ENCODE measurements at places on chromosomes 13 and 19.

DNA sequence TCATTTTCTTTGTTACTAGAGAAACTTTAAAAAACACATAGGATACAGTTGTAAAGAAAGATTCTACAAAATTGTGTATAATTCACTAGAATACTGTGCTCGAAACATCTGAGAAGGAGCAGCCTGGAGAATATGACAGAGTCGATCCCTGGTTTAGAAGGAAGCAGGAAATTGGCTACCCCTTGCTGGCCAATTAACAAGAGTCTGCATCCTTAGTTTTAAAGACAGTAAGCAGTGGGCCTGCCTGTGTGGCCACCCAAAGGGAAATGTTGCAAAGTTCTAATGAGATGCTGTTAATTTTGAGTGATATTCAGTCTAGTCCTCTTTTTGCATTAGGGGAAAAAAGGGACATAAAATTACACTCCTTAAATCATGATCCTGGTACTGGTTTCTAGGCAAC lies 988.6 kb downstream of the PCDH17 start:
- no peak for DNase-seq

DNA sequence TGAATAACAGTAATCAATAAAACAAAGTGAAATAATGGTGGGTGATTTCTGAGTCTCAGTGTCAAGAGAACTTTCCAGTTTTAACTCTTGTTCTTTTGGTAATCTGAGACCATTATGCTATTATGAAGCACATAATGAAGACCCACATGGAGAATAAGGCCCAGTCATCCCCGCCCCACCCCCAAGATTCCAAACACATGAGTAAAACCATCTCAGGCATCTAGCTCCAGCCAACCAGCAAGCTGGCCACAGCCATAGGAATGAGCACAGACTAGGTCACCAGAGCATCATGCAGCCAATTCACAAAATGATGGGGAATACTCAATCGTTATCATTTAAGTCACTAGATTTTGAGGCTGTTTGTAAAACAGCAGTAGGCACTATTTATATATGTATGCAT lies 1769.0 kb upstream of the PCDH20 start:
- DNase-seq: no peak

GRCh38 chr19:40646743-40647254 lies 43.7 kb downstream of the NUMBL start:
- DNase-seq: no peak

- no peak for DNase-seq
Measured at GRCh38 chr13:105442040-105442439, 1093.4 kb downstream of the EFNB2 start.

GRCh38 chr19:11007385-11007784 lies 46.6 kb downstream of the SMARCA4 start:
- DNase-seq: no peak

GRCh38 chr13:32720026-32720425 lies 133.8 kb downstream of the PDS5B start:
- no peak for DNase-seq

GRCh38 chr19:48511800-48512503 lies at the start of gene LMTK3:
Gene LMTK3, minus strand, starts transcription at chr19:48511835. Its CDS starts 259 bp downstream, at chr19:48511576.
- no peak for DNase-seq

- no peak for DNase-seq
Measured at GRCh38 chr19:54279406-54279962, 1.4 kb downstream of the LILRB2 start.

- DNase-seq: no peak
Measured at GRCh38 chr19:2627319-2627829, 75.1 kb downstream of the GNG7 start.

- no peak for DNase-seq
Measured at GRCh38 chr19:291006-291521, at the start of gene PLPP2. Gene PLPP2, minus strand, starts transcription at chr19:291403. Its CDS starts 67 bp downstream, at chr19:291336.

- DNase-seq: no peak
Measured at GRCh38 chr13:112638157-112638750, 50.3 kb upstream of the TUBGCP3 start.

DNA sequence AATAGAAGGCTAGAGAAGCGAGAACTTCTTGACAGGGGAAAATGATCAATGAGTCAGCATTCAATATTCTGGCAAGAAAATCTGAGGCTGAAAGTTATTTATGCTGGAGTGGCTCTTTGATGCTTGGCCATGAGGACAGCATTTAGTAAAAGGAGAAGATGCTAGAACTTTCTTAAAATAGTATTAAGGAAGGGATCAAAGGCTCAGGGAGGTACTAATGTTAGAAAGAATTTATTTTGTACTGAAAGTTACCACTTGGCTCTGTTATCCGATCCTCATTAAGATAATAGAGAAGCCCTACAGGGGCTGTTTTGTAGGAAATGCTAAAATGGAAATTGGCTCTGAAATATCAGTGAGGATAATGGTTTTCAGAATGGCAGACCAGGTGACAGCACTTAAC lies 1774.6 kb upstream of the PCDH20 start:
- DNase-seq: no peak

- no peak for DNase-seq
Measured at GRCh38 chr19:868458-869244, 9.2 kb downstream of the CFD start.

DNA sequence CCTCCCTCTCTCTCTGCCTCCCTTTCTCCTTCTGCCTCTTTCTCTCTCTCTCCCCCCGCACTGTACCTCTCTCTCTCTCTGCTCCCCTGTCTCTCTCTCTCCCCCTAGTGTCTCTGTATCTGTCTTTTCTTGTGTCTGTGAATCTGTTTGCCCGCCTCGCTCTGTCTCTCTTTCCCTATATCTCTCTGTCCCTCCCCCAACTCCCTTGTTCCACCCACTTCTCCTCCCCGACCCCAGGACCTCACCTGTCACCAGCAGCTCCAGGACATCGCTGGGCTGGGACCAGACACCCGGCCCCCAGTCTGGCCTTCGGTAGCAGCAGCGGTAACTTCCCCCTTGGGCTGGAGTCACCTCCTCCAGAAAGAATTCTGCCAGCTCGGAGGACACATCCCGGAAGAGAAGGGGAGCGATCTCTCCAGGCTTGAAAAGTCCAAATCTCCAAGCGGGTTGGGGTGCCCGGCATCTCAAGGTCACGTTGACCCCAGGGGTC lies 3.9 kb downstream of the OSCAR start:
- DNase-seq: no peak

- DNase-seq: no peak
Measured at GRCh38 chr19:47430041-47430802, 10.9 kb upstream of the MEIS3 start.

GRCh38 chr13:110421061-110421460 lies 114.0 kb downstream of the COL4A2 start:
- no peak for DNase-seq

GRCh38 chr13:100667894-100668293 lies 6.7 kb downstream of the TMTC4 start:
- no peak for DNase-seq

GRCh38 chr19:33616857-33617256 lies 4.9 kb upstream of the CHST8 start:
- no peak for DNase-seq

GRCh38 chr13:30480292-30480950 lies 14.7 kb upstream of the HMGB1 start:
- DNase-seq: no peak

- no peak for DNase-seq
Measured at GRCh38 chr19:7819337-7819736, 10.7 kb upstream of the EVI5L start.

GRCh38 chr13:30241532-30241931 lies 65.8 kb downstream of the KATNAL1 start:
- DNase-seq: peak; percentile 11

- DNase-seq: no peak
Measured at GRCh38 chr13:73250061-73250460, 191.3 kb downstream of the KLF5 start.

DNA sequence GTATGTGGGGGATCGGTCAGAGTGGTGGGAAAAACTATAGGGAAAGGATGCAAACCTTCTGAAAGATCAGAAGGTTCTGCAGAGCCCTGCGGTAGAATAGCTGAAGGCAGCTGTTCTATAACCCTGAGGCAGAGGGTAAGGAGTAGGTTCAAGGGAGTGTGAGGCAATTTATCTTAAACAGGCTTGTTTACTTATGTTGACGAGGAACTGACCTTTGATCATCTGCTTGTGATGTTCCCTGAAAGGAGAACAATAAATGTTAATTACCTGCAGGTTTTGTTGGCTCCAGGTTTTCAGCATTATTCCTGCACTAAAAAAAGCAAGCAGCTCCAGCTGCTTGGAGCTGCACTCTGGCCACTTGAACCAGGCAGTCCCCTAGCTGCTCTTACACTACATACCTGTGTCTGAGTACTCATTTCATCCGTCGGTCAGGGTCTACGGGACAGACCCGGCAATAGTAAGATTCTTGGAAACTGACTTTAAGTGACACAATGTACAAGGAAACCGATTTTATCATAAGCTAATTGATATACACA lies 202.1 kb downstream of the TBC1D4 start:
- no peak for DNase-seq

GRCh38 chr13:76148374-76148773 lies 512.2 kb downstream of the LMO7 start:
- DNase-seq: no peak

DNA sequence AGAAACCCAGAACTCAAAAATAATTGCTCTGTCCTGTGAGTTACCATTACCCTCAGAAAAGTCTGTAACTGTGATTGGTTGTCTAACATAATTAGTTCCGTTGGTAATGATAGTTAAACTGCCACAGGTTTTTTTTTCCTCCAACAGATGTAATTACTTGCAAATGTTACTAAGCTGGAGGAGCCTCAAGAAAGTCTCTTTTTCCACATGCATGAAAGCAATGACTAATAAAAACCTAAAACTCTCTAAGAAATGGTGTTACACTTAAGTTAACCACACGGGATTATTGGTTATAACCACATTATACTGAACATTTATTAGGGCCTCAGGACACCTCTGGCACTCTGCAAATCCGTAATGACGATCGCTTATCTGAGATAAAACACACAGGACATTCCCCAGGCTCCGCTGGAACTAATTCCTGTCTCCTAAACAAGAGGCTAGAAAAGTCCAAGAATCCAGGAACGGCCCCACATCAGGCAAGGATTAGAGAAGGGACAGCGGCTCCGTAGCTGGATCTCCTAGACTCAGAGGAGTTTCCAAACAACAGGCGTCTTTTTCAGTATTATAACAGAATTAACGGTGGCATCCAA lies 753 bp downstream of the ZNF235 start:
- peak; percentile 10 for DNase-seq

DNA sequence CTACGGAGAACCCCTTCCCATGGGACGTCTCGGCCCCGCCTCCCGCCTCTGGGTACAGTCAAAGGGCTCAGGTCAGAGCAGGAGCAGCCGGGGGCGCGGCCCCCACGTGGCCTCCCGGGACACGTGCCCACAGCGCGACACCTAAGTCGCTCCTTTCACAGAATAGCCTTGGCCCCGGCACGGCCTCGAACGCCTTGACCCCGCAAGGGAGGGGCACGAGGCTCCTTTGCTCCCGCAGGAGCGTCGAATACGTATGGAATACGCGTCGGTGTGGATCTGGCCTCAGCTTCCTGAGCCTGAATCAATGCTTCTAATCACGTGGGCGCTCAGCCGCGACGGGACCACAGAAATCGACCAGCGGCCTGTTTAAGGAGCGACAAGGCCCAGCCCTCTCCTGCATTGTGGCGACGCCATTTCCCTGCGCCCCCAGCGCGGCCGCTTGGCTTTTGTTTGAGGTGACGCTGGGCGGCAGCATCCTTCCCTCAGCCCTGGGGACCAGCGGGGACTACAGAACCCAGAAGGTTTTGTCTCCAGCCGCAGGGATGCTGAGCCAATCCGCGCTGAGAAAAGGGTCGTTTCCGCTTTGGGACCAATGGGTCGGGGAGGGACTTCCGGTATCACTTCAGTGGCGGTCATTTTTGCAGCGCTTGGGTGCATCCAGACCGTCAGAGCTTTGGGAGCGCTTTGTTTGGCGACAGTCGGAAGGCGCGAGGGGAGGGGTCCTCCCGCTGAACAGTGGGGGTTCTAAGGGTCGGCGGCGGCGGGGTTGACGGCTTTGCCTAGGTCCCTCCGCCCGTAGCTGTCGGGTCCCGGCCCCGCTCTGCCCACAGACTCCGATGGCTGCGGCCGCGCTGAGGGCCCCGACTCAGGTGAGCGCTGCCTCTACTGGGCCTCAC lies at the start of gene ZIK1:
TSS of gene ZIK1 (plus strand) at position 625 of the 896 bp plus-strand sequence. CDS start at position 837, 212 bp downstream.
- DNase-seq: peak; percentile 95

- DNase-seq: no peak
Measured at GRCh38 chr19:6230991-6231448, 48.8 kb downstream of the MLLT1 start.

DNA sequence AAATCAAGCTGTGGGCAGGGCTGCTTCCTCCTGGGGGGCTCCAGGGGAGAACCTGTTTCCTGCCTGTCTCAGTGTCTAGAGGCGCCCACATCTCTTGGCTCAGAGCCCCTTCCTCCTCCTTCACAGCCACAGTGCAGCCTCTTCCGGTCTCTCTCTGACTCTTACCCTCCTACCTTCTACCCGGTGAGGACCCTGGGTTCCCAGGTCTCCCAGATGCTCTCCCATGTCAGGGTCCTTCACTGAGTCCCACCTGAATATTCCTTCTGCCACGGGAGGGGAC lies 153.1 kb downstream of the KDM4B start:
- DNase-seq: no peak

GRCh38 chr13:63595811-63596210 lies 2180.2 kb upstream of the PCDH20 start:
- DNase-seq: no peak

- no peak for DNase-seq
Measured at GRCh38 chr13:93964146-93964512, 515.4 kb downstream of the DCT start.

DNA sequence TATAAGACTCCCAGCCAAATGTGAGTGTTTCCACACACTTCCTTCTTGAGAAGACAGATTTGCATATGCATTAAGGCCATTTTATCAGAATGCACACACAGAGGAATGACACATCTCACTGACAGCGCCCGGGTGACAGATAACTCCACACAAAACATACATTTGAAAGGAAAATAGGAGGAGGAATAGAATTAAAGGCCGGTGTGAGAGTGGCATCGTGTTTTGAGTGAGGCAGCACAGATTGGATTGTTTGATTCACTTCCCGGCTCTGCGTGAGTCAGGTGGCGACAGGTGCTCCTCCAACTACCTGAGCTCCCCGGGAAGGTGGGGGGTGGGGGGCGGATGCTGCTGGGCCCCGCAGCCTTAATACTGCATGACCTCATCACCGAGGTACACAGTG lies 429.0 kb downstream of the TSHZ3 start:
- no peak for DNase-seq

GRCh38 chr19:10399878-10400277 lies 3.5 kb downstream of the CDC37 start:
- no peak for DNase-seq

GRCh38 chr19:23769691-23770468 lies 11.2 kb upstream of the ZNF681 start:
- DNase-seq: no peak

DNA sequence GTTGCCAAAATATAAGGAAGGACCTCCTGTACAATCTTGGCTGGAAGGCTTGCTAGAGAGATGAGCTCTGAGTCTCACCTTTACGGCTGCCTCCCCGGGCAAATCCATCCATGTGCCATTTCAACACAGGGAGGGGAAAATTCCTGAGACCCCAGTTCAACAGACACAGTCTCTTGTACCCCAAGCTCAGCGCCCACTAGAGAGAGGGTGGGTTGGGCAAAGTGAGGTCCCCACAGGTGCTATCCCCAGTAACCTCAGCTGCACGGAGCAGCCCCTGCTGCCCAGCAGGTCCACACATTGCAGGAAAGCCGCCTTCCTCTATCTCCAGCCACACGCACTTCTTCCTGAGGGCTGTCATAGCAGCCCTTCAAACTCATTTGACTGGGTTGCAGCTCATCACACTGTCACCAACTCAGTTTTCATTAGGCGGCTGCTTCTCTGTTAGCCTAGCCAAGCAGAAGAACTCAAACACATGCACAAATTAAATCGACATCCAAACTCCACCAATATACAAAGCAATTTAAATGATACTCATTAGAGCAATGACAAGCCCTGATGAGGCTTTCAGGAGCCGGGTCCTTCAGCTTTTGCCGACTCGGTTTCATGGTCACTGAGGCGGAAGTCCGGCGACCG lies 80.4 kb downstream of the TSHZ3 start:
- DNase-seq: no peak
